ENCODE measurements at places on chromosomes 12 and 14.

- DNase-seq = no peak
These were observed 296.6 kb upstream of the KITLG start for GRCh38 chr12:88876857-88877256.

DNA sequence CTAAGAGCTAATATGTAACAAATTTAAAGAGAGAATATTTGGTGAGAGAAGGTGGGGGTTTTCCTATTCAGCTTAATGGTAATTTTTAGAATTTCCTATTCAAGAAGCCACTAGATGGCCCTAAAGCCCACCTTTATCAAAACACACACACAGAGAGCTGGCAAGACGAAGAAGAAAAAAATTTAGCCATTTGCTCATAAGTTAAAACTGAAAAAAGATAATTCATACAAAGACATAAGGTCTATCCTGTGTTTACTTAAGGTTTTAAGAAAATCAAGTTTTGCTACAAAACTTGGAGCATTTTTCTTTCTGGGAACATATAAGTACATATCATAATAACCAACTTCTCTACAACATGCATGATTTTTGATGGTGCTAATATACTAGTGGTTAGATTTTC is 46.8 kb upstream of the PCED1B start:
- peak; percentile 64 for DNase-seq

DNA sequence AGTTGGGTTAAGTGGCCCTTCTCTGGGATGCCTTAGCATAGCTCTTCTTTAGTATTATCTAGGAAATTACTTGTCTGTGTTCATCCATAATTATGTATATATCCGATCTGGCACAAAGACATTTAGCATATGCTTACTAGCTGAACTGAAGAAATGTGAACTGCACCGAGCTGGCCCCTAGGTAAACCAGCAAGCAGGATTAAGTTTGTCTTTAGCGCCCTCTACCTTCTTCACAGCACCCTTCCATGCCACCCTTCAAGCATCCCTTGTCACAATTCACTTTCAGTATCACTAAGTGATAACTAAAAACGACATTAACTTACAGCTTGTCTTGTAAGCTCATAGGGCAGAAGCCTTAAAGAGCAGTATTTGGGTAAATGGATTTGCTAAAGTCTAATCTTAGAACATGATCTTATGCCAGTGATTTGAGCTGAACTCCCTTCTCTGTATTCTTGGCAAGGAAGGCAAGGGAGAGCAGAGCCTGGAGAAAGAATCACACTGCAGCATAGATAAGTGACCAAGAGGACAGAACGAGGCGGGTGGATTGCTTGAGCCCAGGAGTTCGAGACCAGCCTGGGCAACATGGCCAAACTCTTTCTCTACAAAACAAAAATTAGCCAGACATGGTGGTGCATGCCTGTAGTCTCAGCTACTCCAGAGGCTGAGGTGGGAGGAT is 2.6 kb upstream of the HAL start:
- peak; percentile 66 for DNase-seq

- DNase-seq = no peak
These were observed 216.8 kb downstream of the TTC8 start for GRCh38 chr14:89041257-89041582.

GRCh38 chr14:56145965-56146364 is 27.8 kb downstream of the PELI2 start:
- DNase-seq = peak; percentile 87

DNA sequence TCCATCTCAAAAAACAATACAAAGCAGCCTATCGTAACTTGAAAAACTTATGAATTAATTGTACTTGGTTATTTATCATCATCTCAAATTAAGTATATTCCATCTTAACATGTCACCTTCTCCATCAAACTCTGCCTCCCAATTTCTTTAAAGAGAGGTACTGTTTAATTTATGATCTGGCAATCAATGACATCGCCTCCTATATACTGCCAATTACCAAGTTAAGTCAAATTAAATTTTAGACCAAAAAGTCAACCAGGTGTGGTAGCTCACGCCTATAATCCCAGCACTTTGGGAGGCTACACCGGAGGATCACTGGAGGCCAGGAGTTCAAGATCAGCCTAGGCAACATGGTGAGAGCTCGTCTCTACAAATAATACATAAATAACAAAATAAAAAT is 37.7 kb downstream of the HECTD1 start:
- DNase-seq = no peak

DNA sequence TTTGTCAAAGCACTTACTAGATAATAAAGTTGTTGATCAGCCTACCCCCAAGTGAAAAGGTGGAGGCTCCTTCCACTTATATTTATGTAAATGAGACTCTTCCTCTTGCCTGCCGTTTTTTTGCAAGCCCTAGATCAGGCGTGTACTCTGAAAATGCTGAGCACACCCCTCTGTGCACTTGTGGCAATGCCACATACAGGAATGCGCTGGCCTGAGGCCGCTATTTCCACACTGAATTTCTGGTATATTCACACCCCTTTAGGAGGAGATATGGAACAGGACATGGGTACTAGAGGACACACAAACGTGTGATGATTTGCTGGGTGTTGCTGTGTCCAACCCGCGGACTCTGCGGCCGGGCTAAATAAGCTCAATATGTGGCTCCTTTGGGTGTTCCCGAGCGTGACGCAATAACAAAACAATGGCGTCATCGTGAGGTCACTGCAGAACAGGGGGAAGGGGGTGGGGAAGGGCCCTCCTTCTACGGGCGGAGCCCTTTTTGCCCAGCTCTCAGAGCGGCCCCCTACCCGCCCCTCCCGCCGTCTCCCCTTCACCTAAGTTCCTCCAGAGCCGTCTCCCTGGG is 554 bp upstream of the TSPAN31 start:
- DNase-seq = peak; percentile 93

DNA sequence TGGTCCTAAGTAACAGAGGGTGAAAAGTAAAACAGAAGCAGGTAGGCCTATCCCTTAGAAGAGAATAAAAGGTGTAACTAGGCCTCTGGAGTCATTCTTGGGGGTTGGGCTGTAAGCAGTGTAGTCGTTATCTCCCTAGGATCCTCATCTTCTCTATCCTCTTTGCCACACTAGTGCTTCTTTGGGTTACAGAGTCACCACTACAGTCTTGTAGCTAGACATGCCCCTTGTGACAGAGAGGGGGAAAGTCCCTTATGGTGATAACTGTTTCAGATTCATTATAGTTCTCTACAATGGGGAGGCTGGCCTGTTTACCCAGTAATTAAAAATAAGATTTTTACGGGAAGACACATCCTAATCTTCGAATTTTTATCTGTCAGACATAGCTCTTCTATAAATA is 16.4 kb upstream of the SRP54 start:
- peak; percentile 21 for DNase-seq

DNA sequence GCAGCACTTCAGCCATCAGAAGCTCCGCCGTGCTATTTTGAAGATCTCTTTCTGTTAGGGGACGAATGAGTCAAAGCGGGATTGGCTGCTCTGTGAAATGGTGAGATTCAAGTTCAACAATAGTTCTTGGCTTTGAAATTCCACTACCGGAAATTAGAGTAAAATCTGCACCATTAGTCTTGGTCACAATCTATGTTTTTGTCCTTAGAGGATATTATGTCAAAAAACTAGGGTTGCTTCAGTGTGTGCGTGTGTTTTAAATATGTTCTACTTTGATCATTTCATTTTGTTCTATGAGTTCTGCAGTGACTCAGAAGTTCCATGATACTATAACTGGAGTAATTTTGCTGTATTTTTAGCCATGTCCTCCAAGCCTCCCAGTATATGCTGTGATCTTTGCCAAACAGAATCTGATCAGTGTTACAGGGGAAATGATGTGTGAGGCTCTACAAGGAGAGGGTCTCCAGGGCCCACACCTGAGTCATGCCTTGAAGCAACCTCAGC is 22.6 kb downstream of the GPHB5 start:
- no peak for DNase-seq

- DNase-seq = no peak
These were observed 56.1 kb upstream of the ZDHHC17 start for GRCh38 chr12:76707772-76708171.

- no peak for DNase-seq
These were observed 2.0 kb downstream of the SERPINA1 start for GRCh38 chr14:94386085-94387031.

GRCh38 chr14:51139121-51139681 is 44.3 kb upstream of the TRIM9 start:
- peak; percentile 84 for DNase-seq

- no peak for DNase-seq
These were observed 35.5 kb upstream of the ALX1 start for GRCh38 chr12:85244561-85244960.

DNA sequence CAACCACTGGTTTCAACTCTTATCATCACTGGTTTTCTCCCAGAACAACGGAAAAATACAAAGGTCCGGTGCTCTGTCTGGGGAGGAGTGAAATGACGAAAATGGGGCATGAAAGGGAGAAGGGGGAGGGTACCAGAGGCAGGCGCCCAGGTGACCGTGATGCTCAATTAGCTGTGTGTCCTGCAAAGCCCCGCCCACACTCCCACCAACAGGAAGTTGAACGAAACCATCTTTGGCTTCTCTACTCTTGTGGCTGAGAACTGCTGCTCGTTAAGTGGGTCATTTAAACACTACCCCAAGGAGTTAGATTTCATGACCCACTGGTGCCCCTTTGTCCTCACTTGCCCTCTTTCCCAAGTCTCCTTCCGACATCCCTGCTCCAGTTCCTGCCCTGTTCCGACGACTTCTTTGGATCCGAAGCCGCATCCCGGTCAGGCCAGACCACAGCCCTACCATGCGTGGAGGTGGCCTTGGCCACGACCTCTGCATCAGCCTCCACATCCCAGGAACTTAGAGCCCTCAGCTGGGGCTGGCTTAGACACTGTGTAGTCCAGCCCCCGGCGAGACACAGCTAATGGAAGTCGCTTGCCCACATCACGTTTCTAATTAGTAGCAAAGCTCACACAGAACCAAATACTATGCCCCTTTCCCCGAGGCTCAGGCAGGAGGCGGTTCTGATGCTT is 11.4 kb upstream of the LRTM2 start:
- DNase-seq = peak; percentile 39

DNA sequence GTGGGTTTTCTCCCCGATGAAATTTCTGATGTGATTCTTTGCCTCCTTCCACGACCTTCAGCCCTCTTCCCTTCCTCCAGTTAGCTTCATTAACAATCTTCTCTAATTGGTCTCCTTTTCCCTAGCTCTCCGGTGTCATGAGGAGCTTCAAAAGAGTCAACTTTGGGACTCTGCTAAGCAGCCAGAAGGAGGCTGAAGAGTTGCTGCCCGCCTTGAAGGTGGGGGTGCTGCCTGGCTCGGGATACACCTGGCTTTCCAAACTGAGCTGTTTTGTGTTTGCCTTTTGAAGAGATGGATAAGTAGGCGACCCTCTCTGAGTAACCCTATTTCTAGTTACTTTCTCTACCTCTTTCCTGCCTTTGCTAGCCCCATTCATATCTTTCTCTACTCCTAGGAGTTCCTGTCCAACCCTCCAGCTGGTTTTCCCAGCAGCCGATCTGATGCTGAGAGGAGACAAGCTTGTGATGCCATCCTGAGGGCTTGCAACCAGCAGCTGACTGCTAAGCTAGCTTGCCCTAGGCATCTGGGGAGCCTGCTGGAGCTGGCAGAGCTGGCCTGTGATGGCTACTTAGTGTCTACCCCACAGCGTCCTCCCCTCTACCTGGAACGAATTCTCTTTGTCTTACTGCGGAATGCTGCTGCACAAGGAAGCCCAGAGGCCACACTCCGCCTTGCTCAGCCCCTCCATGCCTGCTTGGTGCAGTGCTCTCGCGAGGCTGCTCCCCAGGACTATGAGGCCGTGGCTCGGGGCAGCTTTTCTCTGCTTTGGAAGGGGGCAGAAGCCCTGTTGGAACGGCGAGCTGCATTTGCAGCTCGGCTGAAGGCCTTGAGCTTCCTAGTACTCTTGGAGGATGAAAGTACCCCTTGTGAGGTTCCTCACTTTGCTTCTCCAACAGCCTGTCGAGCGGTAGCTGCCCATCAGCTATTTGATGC is 797 bp downstream of the ESPL1 start:
- DNase-seq = no peak

- DNase-seq = no peak
These were observed 11.5 kb downstream of the DCP1B start for GRCh38 chr12:1992732-1993131.

GRCh38 chr12:7634561-7634960 is 31.1 kb downstream of the APOBEC1 start:
- DNase-seq = peak; percentile 34

- no peak for DNase-seq
These were observed 55.9 kb downstream of the MOK start for GRCh38 chr14:102249041-102249440.

- DNase-seq = no peak
These were observed 868.8 kb upstream of the TMEM132C start for GRCh38 chr12:127398016-127398710.

DNA sequence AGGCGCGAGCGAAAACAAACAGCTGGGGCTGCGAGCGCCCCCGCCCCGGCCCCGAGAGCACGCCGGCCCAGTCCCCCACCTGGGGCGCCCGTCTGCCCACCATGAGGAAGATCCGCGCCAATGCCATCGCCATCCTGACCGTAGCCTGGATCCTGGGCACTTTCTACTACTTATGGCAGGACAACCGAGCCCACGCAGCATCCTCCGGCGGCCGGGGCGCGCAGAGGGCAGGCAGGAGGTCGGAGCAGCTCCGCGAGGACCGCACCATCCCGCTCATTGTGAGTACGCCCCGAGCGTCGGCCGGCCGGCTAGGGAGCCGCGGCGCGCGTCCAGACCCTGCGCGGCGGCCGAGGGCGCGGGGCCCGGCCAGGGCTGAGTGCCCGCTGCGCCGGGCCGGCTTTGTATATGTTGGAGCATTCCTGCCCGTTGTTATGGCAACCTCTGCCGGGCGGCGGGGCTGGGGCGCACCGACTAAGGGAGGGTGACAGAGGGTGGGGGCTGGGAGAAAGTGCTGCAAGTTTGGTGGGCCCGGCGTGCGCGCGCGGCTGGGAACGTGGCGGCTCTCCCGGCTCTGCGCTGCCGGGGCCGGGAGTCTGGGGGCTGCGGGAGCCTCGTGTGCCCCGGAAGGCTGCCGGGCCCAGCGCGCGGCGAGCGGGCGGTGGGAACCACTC is 367 bp downstream of the GALNT16 start:
- DNase-seq = no peak

GRCh38 chr12:110578694-110579534 is 4.2 kb downstream of the PPTC7 start:
- DNase-seq = no peak

DNA sequence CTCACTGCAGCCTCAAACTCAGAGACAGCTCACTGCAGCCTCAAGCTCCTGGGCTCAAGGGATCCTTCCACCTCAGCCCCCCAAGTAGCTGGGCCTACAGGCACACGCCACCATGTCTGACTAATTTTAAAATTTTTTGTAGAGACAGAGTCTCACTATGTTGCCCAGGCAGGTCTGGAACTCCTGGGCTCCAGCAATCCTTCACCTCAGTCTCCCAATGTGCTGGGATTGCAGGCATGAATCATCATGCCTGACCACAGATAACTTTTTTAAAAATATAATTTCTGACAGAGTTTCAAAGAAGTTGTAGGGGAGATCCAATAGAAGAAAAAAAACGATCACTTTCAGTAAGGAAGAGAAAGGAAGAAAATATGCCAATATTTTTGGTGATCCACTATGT is 189.7 kb upstream of the CDKN3 start:
- DNase-seq = no peak

DNA sequence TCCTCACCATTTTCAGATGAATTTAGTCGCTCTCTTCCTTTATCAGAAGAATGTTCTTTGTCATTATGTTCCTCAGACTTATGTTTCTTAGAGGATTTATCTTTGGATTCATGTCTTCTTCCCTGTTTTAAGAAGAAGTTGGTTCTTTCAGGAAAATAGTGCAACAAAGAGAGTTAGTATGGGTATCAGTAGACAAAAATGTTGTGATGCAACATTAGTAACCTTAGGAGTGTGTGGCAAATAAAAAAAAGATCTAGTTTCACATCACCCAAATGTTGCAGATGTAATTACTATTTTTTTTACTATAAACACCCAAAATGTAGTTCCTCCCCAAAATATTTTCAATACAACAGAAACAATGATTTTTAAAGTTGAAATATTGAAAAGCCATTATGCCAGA is 7.8 kb downstream of the RSRC2 start:
- no peak for DNase-seq

All from suppressor macrophage treated with lipopolysaccharide for 1 hour (primary cell).